ENCODE measurements at places on chromosomes 4 and X.
A peak's percentile ranks its signal among the peaks of the same experiment; 100 is the strongest.

DNA sequence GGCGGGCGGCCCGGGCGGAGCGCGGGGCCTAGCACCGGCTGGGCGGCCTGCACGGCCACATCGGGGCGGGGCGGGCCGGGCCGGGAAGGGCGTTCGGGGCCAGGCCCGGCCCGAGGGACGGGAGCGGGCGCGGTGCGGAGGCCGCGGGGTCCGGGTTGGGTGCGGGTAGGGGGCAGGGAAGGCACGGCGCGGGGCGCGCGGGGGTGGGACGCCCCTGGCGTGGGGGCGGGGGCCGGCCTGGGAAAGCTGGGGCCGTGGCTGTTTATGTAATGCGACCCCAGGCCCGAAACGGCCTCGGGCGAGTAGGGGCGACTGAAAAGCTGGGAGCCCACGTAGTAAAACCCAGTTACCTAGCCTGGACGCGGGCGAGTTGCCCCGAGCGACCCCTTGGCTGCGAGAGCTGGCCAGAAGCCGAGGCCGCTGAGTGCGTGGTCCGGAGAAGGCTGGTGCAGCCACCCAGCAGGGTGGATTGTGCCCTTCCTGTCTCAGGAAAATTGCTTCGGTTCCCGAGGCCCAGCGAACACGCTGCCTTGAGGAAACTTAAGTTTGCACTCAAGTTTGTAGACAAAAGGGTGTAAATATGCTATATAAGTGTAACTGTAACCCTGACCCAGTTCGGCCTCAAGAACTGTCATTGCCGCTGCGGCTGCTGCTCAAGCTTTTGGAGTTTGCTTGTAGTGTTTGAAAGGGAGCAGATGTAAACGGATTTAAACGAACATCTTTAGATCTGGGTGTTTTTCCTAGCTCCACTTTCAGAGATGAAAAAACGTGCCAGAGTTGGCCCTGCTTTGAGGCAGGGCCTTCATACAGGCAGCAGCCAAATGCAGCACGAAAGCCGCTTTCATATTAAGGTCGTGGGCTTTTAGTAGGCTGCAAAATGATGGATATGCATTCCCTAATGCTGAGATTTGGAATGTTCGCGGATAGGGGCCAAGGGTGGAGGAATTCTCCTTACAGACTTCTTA is 674 bp downstream of the SEC24B start:
- no peak for DNase-seq

GRCh38 chrX:78573630-78574029 is 85.5 kb downstream of the RTL3 start:
- DNase-seq, result no peak

DNA sequence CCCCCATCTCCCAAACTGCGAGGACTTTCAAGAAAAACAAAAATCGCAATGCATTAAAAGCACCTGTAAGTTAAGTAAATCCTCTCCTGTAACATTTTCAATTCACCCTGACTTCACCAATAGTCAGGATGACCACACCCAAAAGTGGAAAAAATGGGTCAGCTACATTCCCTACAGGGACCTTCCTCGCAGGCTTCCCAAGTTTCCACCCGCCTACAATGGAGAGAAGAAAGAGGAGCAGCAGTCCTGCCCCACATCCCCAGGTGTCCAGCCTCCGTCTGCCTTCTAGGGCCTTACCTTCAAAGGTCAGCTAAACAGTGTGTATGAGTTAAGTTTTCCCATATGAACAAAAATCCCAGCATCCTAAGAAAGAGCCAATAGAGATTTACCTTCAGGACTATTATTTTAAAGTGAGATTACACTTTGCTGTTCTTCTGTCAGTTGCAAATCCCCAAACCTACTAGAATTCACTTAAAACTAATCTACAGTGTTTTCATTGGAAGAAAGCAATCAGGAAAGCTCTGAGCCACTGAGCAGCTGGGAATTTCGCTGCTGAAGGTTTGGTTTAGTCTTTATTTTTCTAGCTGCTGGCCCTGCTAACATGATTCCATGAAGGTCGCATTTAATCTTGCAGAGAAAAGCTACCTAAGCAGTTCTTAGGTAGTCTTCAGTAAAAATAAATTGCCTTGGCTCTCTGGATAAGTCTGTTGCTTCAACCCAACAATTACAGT is 12.5 kb downstream of the IRF2 start:
- no peak for DNase-seq

DNA sequence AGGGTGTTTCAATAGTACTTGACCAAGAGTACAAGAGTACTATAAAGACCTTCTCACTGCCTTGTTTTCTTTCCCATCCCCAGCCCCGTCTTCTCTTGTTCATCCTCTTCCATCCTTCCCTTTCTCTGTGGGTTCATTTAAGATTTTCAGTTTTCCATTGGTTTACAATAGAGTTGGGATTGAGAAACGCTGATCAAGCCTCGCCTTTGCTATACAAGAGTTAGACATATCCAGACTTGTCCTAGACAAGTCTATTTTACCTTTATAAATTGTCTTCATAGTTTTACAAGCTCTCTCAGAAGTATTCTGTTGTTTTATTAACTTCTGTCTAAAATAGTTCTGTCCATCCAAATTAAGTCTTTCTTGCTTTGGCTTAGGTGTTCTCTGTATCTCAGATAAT is 29.6 kb upstream of the SCML1 start:
- no peak for DNase-seq

DNA sequence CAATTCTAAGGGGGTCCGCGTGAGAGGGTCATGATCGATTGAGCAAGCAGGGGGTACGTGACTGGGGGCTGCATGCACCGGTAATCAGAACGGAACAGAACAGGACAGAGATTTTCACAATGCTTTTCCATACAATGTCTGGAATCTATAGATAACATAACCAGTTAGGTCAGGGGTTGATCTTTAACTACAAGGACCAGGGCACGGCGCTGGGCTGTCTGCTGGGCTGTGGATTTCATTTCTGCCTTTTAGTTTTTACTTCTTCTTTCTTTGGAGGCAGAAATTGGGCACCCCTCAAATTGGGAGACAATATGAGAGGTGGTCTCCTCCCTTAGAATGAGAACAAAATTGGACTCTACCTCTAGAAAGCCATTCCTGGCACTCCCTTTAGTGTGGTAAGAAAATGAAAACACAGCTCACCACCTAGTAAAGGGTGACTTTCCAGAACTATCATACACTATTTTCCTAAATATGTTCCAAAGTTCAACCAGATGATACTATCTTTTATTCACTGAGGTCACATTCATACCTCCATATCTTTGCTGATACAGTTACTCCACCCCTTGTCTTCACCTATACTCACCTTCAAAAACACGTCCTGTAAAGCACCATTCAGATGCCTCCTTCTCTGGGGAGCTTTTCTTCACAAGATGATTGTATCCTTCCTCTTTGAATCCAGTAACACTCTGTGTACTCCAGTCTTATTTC is 1058.3 kb upstream of the SLIT2 start:
- DNase-seq, result no peak

- DNase-seq, result no peak
Measured at GRCh38 chr4:138981930-138982390, 33.6 kb upstream of the NOCT start.

DNA sequence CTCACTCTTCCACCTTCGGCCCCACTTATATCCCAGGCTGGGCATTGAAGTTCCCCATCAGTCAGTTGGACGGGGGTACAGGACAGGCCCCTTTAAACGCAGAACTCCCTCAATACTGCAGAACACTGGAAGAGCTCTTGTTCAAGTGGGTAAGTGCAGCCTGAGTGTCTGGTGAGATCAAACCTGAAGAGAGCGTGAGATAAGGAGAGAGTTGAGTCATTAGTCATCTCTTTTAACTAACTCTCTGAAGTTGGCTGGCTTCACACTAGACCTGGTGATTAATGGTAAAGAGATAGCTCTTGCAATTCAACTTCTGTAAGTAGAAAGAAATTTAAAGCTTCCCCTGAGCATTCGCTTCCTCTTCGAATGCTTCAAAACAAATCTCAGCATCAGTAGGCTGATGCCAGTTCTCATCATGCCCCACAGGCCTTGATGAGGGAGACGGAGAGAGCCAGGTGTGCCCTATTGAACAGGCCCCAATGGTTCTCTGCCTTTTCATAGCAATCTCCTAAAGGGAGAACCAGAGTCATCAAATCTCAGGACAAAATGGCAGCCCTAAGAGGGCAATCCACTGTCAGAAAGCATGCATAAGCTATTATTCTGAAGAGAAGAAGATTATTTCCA is 41.0 kb upstream of the JADE1 start:
- DNase-seq, result no peak

DNA sequence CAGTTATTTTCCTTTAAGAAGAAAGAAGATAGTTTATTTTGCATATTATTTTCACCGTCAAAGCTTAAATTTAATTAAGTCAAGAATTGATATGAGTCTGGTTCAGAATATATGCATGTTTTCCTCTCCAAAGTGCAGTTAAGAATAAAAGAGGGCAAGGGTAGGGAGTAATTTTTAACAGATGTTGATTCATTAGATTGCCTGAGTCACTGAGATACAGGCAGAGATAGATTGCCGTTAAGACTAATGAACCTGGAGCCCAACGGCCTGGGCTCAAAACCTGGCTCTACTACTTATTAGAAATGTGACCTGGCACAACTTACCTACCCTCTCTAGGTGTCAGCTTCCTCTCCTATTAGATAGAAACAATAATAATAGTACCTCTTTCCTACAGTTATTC is 1037.4 kb upstream of the PABPC4L start:
- DNase-seq, result no peak

GRCh38 chrX:132612821-132613564 is 124.2 kb upstream of the MBNL3 start:
- DNase-seq, result peak; percentile 10

GRCh38 chrX:80876877-80877276 is 67.2 kb upstream of the BRWD3 start:
- DNase-seq, result no peak

DNA sequence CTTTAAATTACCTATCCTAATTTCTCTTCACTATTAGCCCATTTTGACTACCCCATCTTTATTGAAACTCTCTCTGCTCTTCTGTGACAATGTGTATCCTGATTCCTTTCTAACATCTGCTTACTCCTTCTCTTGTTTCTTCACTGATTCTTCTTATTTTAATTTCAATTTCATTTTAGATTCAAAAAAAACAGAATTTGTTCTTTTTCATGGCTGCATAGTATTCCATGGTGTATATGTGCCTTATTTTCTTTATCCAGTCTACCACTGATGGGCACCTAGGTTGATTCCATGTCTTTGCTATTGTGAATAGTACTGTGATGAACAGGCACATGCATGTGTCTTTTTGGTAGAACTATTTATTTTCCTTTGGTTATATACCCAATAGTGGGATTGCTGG is 120.0 kb upstream of the VAMP7 start:
- no peak for DNase-seq

DNA sequence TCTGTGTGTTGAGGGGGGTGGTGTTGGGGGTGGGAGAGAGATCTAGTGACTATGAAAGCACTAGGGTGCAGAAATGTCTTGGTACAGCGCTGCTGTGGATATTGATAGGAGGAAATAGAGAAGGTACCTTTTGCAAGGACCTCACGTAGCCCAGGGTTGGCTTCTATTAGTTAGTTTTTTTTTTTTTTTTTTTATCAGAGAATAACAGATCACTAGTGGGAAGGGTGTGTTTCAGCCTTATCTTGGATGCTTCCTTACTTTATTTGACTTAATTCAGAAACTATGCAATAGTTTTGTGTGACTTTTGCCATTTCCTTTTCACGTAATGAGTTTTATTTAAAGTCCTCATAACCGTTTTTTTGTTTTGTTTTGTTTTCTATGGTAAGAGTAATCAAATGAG is 16.4 kb upstream of the PGRMC2 start:
- DNase-seq, result no peak

DNA sequence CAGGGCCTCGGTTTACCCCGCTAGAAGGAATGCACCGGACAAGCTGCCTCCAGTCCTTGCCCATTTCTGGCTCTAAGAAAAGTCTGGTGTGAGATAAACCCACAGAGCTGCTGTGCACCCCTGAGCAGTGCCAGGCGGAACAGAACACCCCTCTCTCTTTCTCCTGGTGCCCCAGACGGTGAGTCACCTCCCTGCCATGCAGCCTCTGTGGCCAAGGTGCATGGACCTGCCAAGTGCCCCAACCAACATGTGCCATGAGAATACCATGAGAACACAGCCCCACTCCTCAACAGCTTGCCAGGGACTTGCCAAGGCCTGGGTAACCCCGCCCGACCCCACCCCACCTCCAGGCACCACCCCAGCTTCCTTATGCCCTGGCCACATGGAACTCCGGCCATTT is 47.7 kb upstream of the MAN2B2 start:
- no peak for DNase-seq

DNA sequence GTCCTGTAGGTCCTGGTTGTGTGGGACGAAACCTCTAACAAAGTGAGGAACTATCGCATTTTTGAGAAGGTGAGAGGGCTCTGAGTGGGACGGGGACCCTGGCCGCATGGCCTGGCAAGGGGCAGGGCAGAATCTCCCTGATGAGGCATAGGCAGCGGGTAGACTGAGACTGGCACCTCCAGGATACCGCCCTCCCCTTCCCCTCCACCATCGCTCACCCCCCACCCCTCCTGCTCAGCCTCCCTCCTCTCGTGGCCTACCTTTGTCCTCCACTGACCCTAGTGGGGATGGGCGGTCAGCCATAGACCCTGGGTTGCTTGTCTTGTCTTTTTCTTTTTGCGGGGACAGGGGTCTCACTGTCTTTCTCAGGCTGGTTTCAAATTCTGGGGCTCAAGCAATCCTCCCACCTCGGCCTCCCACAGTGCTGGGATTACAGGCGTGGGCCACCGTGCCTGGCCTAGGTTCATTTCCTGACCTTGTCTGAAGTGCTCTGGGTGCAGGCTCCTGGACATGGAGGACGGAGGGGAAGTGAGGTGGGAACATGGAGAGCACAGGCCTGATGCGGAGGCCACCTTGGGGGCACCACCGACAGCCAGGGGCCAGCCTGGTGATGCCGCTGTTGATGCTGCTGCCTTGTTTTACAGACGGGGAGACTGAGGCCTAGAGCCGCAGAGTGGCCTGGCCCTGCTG is 10.5 kb upstream of the ADD1 start:
- no peak for DNase-seq

DNA sequence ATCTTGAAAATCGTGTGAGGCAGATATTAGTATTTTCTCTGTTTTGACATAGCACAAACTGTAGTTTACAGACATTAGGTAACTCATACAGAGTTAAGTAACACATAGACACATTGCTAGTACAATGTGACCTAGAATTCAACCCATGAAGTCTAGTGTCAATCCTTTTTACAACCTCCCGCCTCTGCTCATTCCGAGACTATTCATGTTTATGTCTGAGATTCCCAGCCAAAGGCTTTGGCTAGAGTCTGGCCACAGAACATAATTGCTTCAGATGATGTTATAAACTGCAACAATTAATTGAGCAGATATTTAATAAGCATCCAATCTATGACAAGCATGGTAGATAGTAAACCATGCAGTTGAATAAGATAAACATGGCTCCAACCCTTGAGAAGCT is 841.0 kb downstream of the STIM2 start:
- DNase-seq, result no peak

- no peak for DNase-seq
Measured at GRCh38 chr4:110615353-110616237, 7.3 kb downstream of the PITX2 start.

GRCh38 chrX:55715847-55716246 is 1.7 kb upstream of the RRAGB start:
- no peak for DNase-seq

- DNase-seq, result no peak
Measured at GRCh38 chr4:23945451-23946017, 55.7 kb upstream of the PPARGC1A start.

GRCh38 chr4:68906780-68907137 is 44.8 kb downstream of the UGT2A3 start:
- DNase-seq, result no peak

All from activated CD4-positive, alpha-beta T cell treated with anti-CD3 and anti-CD28 coated beads for 1 hour (primary cell).